ENCODE measurements at places on chromosomes 13 and 19.

- no peak for DNase-seq
These were observed 18.7 kb downstream of the PAF1 start for GRCh38 chr19:39372047-39372802.

- DNase-seq = no peak
These were observed 5.2 kb downstream of the AKT2 start for GRCh38 chr19:40279761-40280607.

- no peak for DNase-seq
These were observed 48.3 kb downstream of the DNM2 start for GRCh38 chr19:10766049-10766623.

DNA sequence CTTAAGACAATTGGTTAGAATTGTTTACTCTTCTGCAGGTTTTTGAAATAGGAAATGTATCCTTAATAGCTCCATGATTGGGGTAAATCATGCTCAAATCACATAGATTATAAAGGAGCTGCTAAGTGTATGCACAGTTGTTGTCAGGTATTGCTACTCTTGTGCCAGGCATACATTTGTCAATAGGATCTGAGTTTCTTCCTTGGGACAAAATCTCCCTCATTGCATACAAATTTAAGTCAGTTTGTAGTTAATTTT, 109.3 kb upstream of the MLNR start:
- DNase-seq = no peak

- no peak for DNase-seq
These were observed at the start of gene CYTH2 for GRCh38 chr19:48469289-48469881. TSS of gene CYTH2 (plus strand) at chr19:48469369. CDS start at chr19:48469508, 139 bp downstream.

- no peak for DNase-seq
These were observed 1.7 kb downstream of the PDX1 start for GRCh38 chr13:27921421-27921960.

- DNase-seq = no peak
These were observed 9.5 kb downstream of the HOMER3 start for GRCh38 chr19:18931316-18932162.

DNA sequence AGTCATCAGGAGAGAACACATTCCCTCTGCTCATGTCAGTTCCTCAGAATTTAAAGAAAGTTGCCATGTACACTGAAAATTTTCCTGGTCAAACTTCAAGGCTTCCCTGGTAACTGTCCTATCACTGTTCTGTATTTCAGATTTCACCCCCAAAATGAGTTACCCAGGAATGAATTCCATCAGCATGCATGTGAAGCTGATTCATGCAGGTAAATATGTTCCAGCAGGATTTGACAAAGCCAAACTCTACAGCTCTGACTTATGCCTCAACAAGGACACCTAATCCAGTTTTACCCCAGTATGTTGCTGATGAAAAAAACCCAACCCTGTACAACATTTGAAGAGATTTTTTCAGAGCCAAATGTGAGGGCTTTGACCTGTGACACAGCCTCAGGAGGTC, 21.5 kb downstream of the LIG4 start:
- DNase-seq = no peak

- DNase-seq = no peak
These were observed 206.5 kb downstream of the TEX29 start for GRCh38 chr13:111526922-111527321.

- no peak for DNase-seq
These were observed 10.7 kb downstream of the MZT1 start for GRCh38 chr13:72716776-72717175.

DNA sequence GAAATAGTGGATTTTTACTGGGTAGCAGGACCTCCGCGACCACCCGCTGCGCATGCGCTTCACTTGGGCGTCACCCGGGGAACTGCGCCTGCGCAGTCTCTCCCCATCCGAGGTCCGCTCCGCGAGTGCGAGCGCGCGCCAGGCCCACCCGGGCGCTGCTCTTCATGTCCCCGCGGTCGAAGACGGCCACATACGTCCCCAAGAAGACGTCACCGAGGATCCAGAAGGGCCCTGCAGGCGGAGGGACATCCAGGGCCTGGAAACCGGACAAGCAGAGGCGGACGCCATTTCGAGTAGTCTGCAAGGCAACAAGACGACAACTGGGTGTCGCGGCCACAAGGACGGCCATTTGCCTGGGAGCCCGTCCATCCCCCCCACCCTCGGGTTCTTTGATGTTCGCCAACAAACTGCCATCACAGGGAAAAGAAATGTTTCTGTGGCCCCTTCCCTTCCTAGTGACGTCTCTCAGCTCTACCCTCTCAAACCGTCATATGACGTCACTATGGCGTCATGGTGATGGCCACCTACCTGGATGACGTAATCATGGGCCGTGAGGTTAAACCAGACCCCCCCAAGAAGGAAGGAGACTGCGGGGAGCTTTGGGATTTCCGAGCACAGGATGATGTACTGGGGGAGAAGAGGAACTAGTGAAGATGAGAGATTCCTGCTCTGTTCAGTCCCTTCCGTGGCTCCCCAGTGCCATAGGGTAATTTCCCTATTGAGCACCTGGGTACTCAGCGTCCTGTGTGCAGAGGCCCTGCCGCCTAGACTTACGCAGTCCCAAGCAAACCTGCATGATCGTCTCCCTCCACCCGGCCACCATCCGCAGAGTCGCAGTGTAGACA, 6.7 kb downstream of the NAPSA start:
- DNase-seq = no peak

GRCh38 chr13:43664700-43665191, 122.0 kb downstream of the ENOX1 start:
- no peak for DNase-seq

- no peak for DNase-seq
These were observed at the start of gene LIN7B for GRCh38 chr19:49113762-49114629. TSS of gene LIN7B (plus strand) at chr19:49114370. CDS start at chr19:49114405, 35 bp downstream.

DNA sequence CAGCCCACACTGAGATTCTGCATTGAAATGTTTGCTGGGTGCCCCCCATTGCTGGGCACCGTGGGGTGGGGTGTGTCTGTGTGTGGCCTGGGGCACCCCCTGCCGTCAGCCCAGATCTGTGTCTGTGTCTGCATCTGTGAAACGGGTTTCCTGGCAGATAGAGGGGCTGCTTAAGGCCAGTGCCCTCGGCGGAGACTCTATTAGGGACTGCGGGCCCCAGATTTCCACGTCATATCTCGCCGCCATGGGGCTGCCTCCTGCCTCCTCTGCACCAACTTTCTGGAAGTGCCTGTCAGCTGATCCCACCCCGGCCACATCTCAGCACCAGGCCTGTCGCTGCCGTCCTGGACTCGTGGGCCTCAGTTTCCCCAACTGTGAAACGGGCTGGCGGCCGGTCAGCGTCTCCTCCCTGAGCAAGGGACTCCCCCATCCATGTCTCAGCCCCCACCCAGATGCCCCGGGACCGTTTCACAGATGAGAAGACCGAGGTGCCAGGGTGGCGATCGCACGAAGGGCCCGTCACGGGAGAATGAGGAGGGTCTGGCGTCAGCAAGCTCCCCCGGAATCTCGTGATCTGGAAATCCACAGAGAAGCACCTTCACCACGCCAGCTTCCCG, 21.4 kb downstream of the ARID3A start:
- DNase-seq = no peak

DNA sequence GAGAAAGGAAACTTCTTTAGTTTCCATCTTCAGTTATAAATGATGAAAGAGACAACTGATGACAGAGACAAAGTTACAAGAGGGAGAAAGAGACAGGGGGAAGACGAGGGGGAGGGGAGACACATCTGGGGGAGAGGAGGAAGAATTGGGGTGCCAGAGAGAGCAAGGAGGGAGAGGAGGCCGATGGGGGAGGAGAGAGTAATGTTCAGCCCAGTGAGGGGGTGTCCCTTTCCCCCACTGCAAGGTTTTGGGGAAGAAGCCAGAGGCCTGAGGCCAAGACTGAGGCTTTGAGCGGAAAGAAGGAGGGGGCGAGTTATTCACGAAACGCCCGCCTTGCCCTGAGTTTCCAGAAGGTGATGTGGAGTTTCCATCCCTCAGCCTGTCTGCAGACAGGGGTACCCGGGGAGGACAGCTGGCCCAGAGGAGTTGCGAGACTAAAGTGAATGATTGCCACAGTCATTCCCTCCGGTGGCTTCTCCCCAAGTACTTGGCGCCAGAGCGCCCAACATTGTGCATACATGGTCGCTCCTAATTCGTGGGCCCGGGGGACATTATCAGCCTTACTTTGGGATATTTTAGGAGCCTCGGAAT, 558 bp upstream of the PPAN start:
- DNase-seq = no peak

All from epithelial cell of proximal tubule (primary cell).